Activated gamma-delta T cell treated with anti-CD3 and anti-CD28 coated beads, Interleukin-2, amount 50 U/mL, for 16 hours (primary cell): ENCODE measurements at places on chromosomes 4 and X.

GRCh38 chrX:1813809-1814208, 198.9 kb downstream of the ASMT start:
- no peak for DNase-seq

- DNase-seq = no peak
These were observed 97.2 kb downstream of the MAB21L2 start for GRCh38 chr4:150679018-150679764.

- DNase-seq = no peak
These were observed 808 bp downstream of the THAP6 start for GRCh38 chr4:75514949-75515612.

GRCh38 chr4:2789351-2789750, 3.5 kb upstream of the SH3BP2 start:
- no peak for DNase-seq

- no peak for DNase-seq
These were observed 23.2 kb upstream of the RASL11B start for GRCh38 chr4:52838729-52839586.

- no peak for DNase-seq
These were observed 260.5 kb downstream of the SPATA18 start for GRCh38 chr4:52311464-52312125.
